H7 (cell line): ENCODE measurements at places on chromosomes 1 and 21.
A peak's percentile ranks its signal among the peaks of the same experiment; 100 is the strongest.

- no peak for DNase-seq
These were observed 169.4 kb downstream of the GALNT2 start for GRCh38 chr1:230236301-230237008.

DNA sequence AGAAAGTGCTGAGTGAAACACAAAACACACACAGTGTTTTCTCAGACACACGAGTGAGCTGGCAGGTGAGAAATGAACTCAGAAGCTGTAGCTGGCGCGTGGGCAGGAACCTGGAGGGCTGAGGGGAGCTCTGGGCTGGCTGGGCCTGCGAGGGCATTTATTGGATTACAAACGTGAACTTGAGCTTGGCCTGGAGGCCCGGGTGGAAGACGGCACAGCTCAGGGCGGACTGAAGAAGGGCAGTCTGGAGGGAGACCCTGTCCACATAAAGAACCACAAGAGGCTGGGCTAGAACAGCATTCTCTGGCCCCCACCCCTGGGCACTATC, 52.1 kb upstream of the ADARB1 start:
- DNase-seq: no peak

DNA sequence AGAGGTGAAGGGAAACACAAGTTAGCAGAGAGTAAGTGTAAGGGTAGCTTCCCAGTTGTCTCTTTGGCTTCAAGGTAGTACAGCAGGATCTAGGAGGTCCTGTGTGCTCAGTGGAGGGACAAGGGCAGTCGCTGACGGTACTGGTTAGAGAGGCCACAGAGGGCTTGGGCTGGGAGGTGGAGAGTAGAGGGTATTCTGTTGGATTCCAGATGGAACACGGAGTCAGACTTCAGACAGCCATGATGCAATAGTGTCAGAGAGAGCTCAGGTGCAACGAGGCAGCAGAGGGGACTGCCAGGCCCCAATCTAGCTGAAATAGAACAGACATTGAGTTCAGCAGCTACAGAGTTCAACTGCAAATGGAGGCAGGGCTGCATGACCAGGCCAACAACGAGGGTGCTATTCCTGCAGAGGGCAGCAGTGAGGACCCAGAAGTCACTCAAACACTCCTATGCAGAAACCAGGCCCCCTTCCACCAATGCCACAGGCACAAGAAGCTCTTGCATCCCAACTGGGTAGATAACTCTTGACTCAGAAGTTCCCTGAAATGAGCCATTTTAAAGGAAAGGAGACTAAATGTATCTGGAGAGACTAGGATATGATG, 325.0 kb upstream of the ESRRG start:
- peak; percentile 48 for DNase-seq

DNA sequence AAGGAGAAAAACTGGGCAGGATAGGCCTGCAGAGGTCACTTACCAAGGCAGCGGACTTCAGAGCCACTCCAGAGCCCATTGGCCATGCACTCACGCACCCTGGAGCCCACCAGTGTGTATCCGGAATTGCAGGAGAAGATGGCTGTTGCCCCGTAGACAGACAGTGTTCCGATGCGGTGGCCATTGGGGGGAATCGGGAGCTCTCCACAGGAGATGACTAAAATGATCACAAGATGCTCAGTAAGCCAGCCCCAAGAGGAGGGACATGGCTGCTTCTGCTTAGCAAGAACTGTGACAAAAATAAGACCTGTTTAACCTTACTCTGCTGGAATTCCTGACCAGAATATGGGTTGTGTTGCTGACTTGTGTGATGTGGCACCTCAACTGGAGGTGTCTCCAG, 96.9 kb downstream of the ZSCAN20 start:
- no peak for DNase-seq

DNA sequence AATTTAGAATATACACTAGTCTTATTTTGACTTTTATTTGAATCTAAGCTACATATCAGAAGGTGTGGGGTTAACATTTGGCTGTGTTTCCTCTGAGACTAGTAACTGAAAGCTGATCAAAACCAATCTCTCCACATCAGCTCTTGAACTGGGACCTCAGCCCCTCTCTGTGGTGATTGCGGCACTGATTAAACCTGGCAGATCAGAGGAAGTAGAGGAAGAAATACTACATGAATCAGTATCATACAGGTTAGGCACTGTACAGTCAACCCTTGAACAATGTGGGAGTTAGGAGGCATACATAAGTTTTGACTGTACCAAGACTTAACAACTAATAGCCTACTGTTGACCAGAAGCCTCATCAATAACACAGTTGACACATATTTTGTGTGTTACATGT, 122.5 kb upstream of the C1orf87 start:
- no peak for DNase-seq

DNA sequence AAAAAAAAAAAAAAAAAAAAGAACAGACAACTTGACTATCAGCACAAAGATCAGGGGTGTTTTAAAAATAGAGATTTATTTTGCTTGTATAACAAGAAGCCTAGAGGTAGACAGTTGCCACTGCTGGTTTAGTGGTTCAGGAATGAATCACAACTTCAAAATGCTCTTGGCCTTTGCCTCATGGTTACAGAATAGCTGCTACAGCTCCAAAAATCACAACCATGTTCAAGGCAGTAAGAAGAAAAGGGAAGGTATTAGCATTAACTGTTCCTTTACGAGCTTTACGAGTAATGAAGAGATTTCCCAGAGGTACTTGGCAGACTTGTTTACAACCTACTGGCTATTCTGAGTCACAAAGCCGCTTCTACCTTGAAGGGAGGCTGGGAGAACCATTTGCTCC, 52.5 kb upstream of the PPM1J start:
- no peak for DNase-seq

DNA sequence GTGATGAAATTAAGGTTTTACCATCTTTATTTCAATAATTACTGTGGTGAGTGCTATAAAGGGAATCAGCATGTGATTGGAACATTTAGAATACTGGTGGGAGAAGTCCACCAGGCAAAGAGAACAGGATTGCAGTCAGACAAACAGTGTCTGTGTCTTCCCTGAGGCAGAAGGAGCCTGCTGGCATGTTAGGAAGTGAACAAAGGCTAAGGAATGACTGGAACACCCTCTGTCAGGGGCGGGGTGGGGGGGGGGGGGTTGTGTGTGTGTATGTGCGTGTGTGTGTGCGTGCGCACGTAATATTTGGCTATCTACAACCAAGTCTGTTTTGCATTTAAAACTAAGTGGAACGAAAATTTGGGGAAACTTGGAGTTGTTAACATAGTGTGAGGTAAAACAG, 30.2 kb downstream of the SRRM1 start:
- no peak for DNase-seq

GRCh38 chr1:21175670-21176581, 771 bp downstream of the EIF4G3 start:
- DNase-seq: peak; percentile 72

GRCh38 chr21:41365377-41366107, 3.7 kb downstream of the MX2 start:
- DNase-seq: no peak

DNA sequence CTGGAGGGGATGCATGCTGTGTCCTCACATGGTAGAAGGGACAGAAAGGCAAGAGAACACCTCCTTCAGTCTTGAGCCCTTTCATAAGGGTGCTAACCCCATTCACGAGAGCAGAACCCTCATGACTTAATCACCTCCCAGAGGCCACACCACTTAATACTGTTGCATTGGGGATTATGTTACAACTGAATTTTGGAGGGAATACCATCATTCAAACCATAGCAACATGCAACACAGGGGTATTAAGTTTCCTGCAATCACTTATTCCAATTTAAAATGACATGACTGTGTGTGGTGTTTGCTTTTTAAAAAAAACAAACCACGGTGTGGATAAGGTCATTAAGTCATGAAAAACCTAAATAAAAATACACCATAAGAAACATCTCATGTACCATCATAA, 3.1 kb upstream of the LIN9 start:
- no peak for DNase-seq

GRCh38 chr1:230958370-230958769, 20.3 kb downstream of the TTC13 start:
- DNase-seq: no peak

DNA sequence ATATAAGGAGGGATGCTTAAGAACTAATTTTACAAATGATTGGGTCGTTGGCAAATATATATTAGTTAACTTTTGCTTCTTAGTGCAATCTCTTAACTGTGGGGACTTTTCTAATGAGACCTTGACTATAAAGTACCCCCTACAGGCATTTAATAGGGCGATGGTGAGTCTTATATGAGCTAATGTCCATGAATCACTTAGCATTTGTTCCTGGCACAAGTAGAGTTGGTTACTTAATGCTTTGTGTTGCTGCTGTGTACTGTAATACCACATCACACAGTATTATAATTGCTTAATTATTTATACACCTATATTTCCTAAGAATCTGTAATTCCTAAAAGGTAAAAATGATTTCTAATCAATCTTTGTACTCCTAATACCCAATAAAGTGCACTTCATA, 25.3 kb upstream of the TMCO1 start:
- DNase-seq: no peak

DNA sequence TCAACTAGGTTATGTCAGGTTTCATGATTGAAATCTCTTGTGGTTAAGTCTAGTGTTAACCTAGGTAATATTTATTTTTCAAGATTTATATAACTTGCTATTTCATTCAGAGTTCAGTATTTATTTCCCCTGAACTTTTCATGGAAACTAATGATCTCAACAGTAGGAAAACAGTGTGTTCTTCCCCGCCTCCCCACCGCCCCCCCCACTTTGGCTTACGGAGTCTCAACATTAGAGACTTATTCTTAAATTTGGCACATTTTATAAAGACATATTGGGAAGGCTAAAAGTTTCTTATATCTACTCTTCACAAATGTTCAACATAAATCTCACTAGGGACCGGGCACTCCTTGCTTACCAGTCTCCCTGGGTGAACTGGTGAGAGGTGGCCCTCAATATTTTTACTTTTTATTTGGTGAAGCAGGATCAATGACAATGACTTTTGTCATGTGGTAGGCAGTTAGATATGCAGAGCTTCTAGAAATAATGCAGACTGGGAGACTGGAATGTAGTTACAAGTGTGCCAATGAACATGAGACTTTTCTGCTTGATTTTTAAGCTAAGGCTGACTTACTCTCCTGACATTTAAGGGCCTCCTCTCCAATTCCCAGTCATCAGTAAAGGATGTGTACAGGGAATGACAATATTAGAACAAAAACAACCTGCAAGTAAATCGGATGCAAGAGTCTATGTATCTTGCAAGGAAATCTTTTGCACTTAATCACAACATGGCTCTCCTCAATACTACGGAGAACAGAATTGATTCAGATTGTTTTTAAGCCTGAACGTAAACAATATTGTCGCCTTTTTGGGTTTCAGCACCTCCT, 1.7 kb upstream of the MAN1A2 start:
- no peak for DNase-seq

GRCh38 chr1:241605146-241605805, 34.9 kb downstream of the CHML start:
- no peak for DNase-seq

- DNase-seq: no peak
These were observed 278.6 kb upstream of the AJAP1 start for GRCh38 chr1:4375812-4376211.

DNA sequence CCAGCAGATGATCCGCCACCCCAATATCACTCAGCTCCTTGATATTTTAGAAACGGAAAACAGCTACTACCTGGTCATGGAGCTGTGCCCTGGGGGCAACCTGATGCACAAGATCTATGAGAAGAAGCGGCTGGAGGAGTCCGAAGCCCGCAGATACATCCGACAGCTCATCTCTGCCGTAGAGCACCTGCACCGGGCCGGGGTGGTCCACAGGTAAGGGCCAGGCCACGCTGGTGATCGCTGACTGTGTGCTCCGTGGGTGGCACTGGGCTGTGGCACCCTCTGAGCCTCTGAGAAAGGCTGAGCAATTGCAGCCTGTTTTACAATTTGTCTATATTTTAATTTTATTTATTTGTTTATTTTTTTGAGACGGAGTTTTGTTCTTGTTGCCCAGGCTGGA, 51.7 kb downstream of the HUNK start:
- no peak for DNase-seq

DNA sequence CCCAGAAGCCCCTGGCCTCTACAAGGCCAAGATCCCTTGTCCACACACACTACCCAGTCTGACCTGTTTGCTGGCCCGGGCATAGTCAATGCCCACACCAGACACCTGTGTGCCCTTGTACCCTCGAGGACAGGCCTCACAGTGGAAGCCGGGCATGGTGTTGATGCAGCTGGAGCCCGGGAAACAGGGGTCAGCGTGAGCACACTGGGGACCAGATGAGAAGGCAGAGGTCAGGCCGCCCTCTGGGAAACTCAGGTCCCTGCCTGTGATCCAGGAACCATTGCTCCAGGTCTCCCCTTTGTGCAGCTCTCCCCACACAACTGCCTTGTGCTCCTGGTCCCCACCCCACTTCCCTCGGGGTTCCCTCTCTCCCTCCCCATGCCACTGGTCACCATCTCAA, 5.5 kb downstream of the THBS3 start:
- peak; percentile 28 for DNase-seq

DNA sequence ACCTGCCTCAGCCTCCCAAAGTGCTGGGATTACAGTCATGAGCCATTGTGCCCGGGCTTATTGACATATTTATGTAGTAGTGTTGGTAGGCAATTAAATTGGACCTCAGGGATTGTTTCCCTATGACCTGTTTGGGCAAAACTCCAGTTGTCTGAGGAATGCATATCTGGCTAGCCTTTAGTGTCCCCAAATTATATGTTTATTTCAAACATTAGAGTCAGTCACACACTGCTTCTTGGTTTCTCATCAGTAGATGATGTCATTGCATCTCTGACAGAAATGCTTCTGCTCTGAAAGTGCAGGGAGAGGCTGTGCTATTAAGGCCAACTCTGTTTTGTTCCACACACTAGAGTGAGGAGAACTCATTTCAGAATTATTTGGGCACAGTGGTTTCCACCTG, 12.5 kb downstream of the PIP5K1A start:
- no peak for DNase-seq

- DNase-seq: peak; percentile 46
These were observed 1156.3 kb upstream of the B3GALT2 start for GRCh38 chr1:194342484-194343262.

DNA sequence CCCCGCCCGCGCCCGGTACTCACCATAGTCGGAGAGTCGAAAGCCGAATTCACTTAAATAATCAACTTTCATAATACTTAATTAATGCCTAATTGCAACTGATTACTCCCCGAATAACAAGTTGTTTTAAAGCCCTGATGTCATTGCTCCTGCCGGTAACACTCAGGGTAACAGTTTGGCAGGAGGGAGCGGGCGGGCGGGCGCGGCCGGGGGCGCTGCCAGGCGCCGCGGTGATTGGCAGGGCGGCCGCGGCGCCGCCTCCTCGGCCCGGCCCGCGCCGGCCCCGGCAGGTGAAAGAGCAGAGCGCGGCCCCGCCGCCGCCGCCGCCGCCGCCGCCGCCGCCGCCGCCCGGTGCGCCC, 102.2 kb downstream of the CASZ1 start:
- no peak for DNase-seq

DNA sequence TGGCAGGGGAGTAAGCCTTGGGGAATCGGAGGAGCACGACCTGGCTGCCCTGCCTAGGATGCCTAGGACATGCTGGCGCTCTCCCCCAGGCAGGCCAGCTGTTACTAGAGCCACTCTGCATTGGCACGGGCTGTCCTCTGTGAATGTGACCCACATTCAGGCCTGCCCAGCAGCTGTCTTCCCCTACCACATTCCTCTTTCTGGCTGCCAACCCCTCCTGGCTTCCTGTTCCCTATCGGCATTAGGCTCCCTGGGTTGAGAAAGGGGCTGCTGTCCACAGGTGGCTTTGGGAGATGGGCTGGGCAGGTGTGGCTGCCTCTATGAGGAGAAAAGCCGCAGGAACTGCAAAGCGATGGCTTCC, 2.3 kb upstream of the NFASC start:
- peak; percentile 57 for DNase-seq
